ENCODE measurements at places on chromosomes 2 and 18.

DNA sequence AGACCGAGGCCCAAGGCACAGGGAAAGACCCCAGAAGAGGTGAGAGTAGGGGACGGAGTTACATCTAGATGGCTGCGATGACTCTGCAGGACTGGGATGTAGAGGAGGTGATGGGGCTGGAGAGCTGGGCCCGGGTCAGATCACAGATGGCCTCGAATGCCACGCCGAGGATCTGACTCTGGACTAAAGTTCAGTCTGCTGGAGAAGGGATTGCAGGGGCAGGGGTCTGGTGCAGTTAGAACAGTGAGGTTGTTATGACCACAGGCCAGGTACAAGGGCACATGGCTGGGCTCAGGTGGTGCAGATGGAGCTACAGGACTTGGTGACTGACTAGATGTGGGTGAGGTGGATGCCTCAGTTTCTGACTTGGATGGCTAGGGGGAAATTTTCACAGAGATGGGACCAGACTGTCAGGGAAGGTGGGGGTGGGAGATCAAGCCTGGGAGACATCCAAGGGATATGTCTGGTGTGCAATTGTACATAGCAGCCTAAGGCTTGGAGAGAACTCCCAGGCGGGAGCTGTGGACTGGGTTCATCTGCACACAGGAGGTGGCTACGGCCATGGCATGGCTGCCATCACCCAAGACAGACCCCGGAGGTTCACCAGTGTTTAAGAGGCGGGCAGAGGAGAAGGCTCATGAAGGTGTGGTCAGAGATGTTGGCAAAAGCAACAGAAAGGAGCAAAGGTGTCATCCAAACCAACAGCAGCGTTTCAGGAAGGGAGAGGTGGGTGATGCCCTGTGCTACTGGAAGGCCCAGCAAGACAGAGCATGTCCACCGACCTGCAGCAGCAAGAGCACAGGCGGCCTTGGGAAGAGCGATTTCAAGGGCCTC, 66.9 kb downstream of the CIB4 start:
- no peak for DNase-seq

- no peak for DNase-seq
Observed at GRCh38 chr2:60629305-60629662, 75.8 kb upstream of the BCL11A start.

- DNase-seq = peak; percentile 43
Observed at GRCh38 chr2:196989496-196989895, 63.0 kb upstream of the PGAP1 start.

DNA sequence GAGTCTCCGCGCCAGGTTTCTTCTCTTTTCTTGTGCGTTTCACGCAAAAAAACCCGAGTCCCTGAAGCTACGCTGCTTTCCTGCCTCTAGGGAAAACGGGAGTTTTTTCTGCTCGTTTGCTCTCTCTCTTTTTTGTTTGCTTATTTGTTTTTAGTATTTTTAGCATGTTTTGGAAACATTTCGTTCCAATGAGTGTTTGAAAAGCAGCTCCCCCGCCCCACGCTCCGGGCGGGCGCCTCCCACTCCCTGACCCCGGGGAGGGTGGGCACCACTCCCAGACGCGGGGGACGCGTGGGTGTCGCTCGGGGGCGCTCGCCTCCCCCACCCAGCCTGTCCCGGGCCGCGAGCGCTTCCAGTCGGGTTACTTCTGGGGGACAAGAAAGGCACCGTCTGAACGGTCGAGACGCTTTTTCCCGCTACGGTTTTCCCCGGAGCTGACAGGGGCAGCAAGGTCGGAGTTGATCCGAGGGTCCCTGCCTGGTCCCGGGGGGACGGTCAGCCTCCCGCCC, 446 bp upstream of the EFHD1 start:
- no peak for DNase-seq

- DNase-seq = no peak
Observed at GRCh38 chr2:202689459-202689858, 54.7 kb downstream of the FAM117B start.

DNA sequence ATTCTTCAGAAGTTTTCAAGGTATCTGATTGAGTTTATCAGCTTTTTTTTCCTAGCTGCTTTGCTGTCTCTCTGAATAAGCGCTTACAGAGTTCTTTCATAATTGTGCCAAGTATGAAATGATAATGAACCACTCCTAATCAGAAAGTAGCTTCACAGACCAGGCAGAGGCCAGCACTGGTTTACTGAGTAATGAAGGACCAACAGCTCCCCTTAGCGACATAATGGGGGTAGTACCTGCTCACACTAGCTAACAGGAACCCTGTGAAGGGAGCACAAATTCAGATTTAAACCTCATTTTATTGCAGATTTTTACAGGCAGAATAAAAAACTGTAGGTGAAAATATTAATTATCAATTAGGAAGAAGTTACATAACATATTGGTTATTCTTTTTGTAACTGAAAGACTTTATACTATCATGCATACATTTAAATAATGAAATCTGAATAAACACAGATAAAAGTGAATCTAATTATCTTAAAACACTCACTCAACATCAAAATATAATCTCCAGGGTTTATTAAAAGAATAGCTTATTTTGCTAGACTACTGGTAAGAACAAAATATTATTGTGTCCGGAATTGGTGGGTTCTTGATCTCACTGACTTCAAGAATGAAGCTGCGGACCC, 53.7 kb upstream of the LRRC30 start:
- DNase-seq = peak; percentile 27

DNA sequence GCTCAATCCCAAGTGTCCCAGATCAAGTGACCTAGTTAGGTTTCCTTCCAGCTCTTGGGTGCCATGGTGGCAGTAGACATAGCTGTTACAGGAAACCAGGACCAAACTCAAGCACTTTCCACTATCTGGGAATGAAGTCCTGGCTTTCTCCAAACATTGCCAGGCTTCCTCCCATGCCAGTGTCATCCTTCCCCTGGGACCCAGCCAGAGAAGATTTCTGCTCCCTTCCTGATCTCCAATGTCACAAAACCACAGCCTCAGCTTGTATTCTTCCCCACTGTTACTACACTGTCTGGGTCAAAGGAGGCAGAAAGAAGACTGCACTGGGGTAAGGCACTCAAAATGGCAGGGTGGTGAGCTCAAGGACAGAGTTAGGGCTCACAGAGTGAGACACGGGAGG, 347.1 kb downstream of the TNS1 start:
- no peak for DNase-seq

DNA sequence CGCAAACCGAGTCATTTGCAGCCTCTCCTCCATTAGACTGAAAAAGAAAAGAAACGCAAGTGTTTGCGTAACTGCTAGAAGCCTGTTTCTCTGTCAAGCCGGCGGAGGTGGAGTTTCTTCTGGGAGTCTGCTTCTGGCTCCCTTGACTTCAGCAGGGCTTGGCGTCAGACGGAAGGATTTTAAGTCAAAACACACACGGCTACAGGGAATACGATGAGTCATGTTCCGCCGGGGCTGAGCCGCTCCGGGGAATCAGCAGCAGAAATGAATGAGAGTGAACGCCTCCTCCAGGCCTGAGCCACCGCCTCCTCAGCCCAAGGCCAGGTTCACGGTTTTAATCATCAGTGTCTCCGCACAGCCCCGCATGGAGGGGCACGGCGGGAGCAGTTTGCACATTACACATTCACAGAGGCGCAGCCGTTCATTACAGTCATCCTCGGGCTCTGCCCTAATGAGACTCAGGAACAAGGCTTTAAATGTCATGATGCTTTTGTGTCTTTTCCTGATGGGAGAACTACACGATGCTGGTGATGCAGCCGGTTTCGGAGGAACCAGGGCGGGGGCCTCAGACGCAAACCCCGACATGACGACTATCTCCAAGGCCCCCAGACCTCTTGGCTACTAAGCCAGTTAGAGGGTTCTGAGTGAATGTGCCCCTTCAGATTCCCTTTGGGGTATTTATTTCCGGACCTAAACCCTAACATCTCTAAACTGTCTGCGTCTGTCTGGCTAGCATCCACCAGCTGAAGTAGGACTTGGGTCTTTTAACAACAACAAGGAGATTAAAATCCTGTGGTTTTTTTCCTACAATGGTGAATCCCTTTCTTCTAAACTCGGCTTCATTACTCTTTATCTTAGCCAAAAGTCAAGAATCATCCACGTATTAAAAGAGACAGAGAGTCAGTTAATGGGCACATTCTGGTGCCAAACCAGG, 11.1 kb upstream of the SCG2 start:
- no peak for DNase-seq

DNA sequence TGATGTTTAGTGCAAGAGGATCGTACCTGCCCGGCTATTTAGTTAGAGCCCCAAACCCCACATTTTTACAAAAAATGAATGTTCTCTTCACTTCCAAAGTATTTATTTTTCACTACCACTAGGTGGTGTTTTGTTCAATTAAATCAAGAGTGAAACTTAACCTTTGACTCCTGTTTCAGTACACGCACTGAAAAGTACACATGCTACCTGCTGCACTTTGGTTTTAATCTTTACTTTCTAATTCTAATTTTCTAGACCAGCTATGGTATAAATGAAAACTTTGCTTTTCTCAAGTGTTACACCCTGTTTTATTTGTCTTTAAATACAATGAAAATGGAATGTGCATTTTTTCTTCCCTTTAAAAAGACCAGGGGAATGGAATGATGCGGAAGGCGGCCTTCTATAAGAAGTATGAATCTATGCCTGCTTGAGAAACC, 31.4 kb upstream of the CHN1 start:
- peak; percentile 41 for DNase-seq

DNA sequence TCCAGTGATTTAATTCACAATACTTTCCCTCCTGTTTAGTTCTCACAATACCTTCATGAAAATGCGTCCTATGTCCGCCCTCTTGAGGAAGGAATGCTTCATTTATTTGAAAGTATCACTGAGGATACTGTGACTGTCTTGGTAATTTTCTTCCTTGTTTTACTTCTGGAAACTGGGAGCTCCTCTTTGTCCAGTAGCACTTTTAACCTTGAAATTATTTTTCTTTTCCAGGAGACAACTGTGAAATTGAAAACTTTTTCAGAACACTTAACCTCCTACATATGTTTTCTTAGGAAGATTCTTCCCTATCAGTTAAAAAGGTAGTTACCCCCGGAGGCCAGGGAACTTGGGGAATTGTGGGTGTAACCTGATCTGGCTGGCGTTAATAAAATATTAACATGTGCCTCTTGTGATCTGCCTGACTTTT, 58.9 kb upstream of the STON1 start:
- no peak for DNase-seq

GRCh38 chr2:74690571-74690970, 36.5 kb downstream of the SEMA4F start:
- DNase-seq = peak; percentile 48

GRCh38 chr18:39886136-39886535, 2068.9 kb upstream of the PIK3C3 start:
- no peak for DNase-seq

GRCh38 chr2:235827585-235827992, 333.7 kb downstream of the AGAP1 start:
- DNase-seq = no peak

- DNase-seq = no peak
Observed at GRCh38 chr18:13388586-13389490, 170.3 kb downstream of the LDLRAD4 start.

DNA sequence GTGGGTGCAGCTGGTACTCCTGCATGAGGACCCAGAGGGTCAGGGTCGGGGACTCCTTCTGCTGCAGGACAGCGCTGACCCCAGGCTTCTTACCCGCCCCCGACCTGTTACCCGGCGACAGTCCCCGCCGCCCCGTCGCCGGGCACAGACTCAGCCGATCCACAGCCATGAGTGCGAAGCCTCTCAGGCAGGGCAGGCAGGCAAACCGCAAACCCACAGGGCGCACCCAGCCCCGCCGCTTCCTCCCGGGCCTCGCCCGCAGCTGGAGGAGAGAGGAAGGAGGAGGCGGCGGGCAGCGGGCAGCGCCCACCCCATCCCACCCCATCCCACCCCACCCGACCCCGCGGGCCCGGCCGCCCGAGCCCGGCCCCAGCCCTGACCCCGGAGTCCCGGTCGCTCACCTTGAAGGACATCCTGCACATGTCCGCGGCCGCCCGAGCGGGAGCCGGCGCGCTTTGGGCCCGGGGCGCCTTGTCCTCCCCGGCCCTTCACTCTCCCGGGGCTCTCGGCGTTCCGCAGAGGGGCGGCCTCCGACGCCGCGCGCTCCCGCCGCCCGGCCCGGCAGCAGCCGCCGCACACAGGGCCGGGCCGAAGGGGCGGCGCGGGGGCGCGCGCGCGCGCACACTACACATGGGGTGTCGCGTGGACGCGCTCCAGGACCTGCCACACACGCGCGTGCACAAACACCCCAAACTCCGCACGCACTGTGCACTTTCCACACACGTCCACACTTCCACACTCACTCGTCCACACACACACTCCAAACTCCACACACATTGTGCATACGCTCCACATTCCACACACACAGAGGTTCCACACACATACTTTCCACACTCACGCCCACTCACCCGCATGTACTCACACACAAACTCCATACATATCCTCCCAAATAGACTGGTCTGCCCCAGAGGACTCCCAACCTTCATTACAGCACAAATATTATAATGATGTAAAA, at the start of gene ANKRD29:
Gene ANKRD29 (minus strand): TSS at position 603 of the 955 bp plus-strand sequence. CDS start 181 bp downstream, at position 422.
- DNase-seq = peak; percentile 53

GRCh38 chr18:23596183-23596582, 9.9 kb upstream of the NPC1 start:
- DNase-seq = no peak

- peak; percentile 68 for DNase-seq
Observed at GRCh38 chr2:74267068-74267467, 68.7 kb downstream of the MTHFD2 start.

DNA sequence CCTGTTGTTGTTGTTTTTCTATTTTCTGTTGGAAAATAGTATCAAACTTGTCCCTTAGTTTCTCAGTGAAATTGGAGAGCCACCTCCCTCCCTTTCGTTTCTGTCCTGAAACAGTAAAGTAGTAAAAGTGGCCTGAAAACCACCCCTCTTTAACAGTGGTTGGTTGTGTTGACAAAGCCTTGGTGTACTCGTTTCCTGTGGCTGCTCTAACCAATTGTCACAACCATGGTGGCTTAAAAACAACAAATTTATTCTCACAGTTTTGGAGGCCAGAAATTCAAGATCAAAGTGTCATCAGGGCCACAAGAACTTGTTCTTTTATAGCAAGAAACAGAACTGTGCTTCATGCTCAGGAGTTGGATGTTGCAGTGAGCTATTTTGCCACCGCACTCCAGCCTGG, 4.0 kb upstream of the DYSF start:
- DNase-seq = no peak

- no peak for DNase-seq
Observed at GRCh38 chr2:157540102-157540501, 88.6 kb downstream of the ACVR1C start.

DNA sequence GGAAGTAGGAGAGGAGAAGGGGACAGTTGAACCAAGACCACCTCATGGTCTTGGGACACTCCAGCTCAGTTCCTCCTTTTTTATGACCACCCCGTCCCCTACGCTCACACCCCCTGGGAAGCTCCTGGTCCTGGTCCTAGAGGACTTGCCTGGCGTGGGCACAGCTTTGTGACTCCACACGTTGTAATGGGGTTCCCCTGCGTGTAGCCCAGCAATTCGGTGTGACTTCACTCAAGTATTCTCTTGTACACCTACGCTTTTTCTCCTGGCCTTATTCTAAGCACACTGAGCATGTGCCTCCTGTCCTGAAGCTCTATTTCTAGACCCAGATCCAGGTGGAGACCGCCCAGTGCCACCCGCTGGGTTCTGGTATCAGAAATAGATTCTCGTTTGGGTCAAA, 36.1 kb upstream of the B3GNT7 start:
- DNase-seq = no peak
